ENCODE measurements at places on chromosomes 1 and 21.

GRCh38 chr1:6466023-6466422, at the start of gene TNFRSF25:
Gene TNFRSF25 (minus strand): TSS chr1:6466173. CDS start chr1:6466107, 66 bp downstream.
- no peak for DNase-seq

GRCh38 chr1:46452931-46453325, 36.7 kb upstream of the DMBX1 start:
- DNase-seq, result no peak

- DNase-seq, result no peak
These were observed 178.9 kb upstream of the SNX7 start for GRCh38 chr1:98482611-98483010.

GRCh38 chr1:185157599-185158412, 839 bp downstream of the SWT1 start:
- DNase-seq, result peak; percentile 39

DNA sequence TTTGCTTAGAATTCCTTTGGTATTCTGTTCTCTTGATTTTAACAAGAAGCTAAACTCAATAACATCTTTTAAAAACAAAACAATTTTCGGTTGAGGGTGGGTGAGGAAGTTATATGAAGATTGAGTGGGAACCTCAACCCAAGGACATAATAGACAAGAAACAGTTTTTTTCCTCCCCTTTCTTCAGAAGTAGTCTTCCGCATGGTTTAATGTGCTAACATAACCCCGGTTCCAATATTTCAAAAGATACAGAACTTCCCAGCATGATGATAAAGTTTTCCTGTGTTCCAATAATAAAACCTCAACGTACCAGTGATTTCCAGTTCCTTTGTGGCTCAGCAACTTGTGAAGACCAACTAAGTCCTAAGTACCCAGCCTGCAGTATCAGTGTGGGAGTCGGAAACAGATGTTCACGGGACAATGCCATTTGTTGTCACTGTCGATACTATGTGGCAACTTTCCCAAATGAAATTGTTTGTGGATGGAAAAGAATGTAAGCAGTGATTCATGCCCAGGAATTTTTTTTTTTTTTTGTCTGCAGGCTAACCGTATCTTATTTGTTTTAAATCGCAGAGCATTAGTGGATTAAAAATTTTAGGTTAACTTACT, 48.5 kb downstream of the NR5A2 start:
- no peak for DNase-seq

GRCh38 chr1:201742955-201743805, 85.8 kb upstream of the IPO9 start:
- no peak for DNase-seq

- DNase-seq, result no peak
These were observed 330.0 kb upstream of the DEPDC1 start for GRCh38 chr1:68826836-68827235.

DNA sequence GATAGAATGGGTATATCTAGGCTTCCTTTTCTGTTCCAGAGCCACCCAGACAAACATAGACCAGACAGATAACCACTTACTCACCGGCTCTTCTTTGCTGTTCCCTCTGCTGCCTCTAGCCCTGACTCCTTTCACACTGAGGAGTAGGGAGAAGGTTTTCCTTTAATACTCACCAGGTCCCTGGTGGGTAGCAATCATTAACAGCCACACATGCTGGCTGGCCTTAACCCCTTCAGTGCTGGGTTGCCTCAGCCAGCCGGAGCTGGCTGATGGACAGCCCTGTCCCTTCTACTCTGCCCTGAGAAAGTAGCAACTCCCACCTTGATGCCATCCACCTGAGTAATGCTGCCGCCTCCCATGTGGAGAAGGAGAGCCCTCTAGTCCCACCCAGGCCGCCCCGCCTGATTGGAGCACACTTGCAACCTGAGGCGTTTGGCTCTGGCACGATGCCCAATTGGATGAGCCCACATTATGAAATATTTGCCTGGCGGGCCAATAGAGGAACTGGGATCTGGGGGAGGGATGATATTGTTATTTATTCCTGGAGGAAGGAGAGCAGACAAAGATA, 71.6 kb downstream of the PLEKHA6 start:
- peak; percentile 63 for DNase-seq

GRCh38 chr1:162276493-162276892, 100.2 kb downstream of the SPATA46 start:
- no peak for DNase-seq

DNA sequence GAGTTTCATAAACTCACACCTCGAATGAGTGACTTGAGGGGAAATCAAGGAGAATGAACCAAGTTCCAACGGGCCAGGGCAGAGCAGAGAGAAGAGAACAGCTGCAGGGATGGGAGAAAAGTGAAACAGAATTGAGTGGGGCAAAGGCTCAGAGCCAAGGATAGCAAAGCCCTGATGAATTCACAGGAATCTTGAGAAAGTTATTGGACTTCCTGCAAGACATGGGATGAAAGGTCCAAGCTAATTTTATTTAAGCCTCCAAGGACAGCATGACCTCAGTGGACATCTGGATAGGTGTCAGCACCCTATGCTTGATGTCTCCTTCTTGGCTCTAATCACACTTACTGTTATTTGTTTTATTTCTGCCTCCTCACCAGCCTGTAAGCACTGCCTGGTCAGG, 43.0 kb upstream of the RAVER2 start:
- DNase-seq, result no peak

GRCh38 chr1:215273838-215274516, 191.4 kb downstream of the KCNK2 start:
- no peak for DNase-seq

DNA sequence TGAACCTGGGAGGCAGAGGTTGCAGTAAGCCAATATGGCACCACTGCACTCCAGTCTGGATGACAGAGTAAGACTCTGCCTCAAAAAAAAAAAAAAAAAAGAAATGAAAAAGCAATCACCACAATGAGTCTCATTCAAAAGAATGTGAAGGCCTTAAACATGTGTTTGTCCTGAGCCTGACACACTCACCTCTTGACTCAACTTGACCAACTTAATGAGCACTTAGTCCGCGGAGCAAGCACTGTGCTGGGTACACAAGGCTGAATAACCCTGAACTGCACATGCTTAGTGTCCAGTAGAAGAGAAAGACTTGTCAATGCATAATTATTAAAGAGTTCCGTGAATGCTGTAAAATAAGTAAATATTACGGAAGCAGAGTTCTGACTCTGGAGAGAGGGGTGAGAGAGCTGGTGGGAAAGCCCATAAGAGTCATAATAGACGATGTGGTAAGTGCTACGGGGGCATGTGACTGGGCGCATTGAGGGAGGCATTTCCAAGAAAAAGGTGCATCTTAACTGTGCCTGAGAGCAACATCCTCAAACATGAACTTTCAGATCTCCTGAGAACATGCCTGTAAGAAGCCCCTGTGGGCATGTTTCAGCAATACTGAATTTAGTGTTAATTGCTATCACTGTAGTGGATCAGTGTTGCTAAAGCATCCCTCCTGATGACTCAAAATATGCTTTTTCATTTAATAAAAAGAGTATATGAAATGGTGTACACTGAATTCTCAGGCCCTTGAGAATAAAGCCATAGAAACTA, 27.2 kb downstream of the MCOLN2 start:
- no peak for DNase-seq

DNA sequence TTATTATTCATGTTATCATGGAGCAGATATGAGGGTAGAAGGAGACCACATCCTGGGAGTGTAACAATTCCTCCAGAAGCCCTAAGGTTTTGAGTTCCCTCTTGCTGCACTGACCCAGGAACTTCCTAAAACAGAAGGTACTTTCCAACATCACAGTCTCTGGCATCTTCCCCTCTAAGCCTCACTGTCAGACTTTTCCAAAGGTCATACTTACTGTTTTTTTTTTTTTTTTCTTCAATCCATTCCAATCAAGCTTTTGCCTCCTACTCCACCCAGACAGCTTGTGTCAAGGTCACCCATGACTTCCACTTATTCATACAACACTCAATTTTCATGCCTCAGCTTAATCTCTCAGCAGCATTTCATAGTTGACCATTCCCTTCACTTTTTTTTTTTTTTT, 18.4 kb upstream of the UQCRHL start:
- no peak for DNase-seq

GRCh38 chr1:108067884-108068540, 103.0 kb upstream of the VAV3 start:
- no peak for DNase-seq

DNA sequence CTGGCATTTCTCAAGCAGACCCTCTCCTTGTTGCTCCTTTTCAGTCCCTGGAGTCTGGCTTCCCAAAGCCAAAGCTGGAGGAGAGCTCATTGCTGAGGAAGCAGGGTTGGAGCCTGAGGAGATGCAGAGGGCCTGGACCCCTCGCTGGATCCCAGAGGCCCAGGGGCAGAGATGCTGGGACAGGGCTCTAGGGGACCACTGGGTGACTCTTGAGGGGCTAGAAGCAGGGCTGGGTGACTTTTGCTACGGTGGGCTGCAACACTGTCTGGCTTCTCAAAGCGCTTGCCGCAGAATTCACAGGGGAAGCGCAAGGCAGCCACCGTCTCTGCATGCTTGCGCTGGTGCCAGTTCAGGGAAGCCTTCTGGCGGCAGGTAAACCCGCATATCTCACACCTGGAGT, 8.8 kb downstream of the ZNF692 start:
- DNase-seq, result no peak

- no peak for DNase-seq
These were observed 433.2 kb downstream of the USP25 start for GRCh38 chr21:16162953-16163352.

DNA sequence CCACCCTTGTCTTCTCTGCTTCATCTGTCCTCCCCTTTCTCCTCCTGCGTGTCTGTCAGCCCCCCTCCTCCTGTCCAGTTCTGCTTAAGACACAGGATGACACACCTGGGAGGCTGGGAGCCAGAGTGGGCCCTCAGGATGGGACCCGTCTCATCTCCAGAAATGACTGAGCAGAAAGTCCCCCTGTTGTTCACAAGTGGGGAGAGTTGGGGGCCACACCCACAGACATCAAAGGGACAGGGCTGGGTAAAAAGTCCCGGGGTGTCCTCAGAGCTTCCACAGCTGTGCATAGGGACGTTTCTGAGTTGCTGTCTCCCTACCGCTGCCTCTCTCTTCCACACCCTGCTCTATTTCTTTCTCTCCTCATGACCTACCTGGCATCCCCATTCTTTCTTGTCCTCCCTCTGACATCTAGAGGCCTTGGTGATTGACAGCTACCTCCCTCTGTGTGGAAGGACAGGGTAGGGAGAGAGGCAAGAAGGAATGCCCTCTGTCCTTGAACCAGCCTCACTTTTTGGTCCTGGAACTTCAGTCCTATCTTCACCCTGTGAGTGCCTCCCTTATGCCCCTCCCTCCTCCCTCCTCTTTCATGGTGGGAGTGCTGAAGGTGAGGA, 19.5 kb upstream of the SH2D2A start:
- no peak for DNase-seq

DNA sequence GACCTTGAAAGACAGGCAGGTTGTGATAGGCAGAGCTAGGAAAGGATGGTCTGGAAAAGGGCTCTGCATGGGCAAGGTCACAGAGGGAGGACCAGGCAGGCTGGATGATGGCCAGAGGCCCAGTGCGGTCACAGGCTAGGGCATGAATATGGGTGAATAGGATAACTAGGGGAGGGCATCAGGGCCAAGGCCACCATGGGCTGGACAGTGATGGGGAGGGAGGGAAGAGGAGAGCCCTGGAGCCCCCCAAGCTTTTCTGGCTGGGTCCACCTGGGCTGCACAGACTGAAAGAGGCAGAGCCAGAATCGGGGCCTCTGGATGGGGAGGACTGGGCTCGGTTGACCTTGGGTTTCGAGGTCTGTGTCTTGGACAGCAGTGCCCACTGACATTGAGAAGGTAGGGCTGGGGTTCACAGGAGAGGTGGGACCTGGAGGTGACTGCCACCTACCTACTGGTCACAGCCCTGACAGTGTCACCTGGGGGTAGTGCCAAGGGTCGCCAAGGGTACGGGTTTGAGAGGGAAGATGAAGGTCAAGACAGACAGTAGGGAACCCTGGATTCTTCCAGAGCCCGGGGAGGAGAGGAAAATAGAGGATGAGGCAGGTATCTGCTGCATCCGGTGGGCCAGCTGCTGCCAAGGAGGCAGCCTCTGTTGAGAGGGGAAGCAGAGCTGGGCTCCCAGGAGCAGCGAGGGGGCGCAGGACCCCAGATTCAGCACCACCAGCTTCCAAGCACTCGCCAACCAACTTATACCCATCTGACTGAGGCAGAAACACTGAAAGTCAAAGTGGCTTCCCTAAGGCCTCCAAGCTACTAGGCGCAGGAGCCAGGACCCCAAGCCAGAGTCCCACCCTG, 6.1 kb upstream of the NPHP4 start:
- DNase-seq, result no peak

GRCh38 chr1:115927971-115928370, 48.3 kb upstream of the SLC22A15 start:
- DNase-seq, result no peak

DNA sequence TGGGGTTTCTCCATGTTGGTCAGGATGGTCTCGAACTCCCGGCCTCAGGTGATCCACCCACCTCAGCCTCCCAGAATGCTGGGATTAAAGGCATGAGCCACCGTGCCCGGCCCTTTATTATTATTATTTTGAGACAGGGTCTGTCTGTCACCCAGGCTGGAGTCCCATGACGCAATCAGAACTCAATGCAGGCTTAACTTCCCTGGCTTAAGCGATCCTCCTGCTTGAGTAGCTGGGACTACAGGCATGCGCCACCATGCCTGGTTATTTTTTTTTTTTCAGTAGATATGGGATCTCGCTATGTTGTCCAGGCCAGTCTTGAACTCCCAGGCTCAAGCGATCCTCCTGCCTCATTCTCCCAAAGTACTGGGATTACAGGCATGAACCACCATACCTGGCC, 47.1 kb upstream of the CITED4 start:
- DNase-seq, result no peak

Measured in liver (tissue), 10 donors.